Smooth muscle cell of the coronary artery (primary cell): ENCODE measurements at places on chromosomes 7 and 10. TPM values are rescaled to one million over a fixed set of nuclear protein-coding genes. Genes with fewer than 3 reads are reported as not detected.

The OPN1SW gene
- not detected in 2 replicates for total RNA-seq

The TAS2R3 gene
- total RNA-seq = 0.68 and 1.8 TPM in 2 replicates

The PSAP gene
- 702 and 1,088 TPM in 2 replicates for total RNA-seq

The AKR1B15 gene
- total RNA-seq = not detected in 2 replicates

The WNT2 gene
- 0.08 and 1.6 TPM in 2 replicates for total RNA-seq

The TMEM130 gene
- 0.12 and 0.23 TPM in 2 replicates for total RNA-seq

The CRHR2 gene
- not detected in 2 replicates for total RNA-seq
